ENCODE measurements at places on chromosomes 1 and 21.

DNA sequence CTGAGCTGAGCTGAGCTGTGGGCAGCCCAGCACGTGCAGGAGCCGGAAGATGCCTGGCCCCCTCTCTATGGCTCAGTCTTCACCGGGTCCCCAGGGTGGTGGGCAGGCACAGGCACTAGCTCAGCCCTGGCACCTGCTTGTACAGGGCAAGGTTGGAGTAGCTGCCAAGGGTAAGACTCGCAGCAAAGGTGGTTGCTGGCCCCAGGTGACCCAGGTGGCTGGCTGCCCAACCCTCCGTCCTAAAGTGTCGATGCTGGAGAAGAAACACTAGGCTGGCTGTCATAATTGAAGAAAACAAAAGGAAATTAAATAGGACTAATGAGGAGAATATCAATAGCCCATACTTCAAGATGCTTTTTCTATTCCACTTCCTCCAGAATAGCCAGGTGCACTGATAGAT, 77.1 kb upstream of the ACTL8 start:
- no peak for DNase-seq

- no peak for DNase-seq
These were observed 31.9 kb downstream of the ZMYM1 start for GRCh38 chr1:35111106-35111505.

DNA sequence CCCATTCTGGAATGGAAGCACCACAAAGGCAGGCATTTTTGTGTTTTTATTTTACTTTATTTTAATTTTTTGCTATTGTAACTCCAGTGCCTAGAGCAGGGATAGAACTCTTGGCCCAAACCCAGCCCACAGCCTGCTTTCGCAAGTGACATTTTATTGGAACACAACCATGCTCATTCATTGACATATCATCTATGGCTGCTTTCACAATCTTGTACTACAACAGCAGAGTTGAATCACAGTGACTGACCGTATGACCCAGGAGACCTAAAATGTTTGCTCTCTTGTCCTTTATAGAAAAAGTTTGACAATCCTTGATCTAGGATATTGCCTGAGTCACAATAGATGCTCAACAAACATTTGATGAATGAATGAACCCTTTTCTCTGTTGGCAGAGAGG, 83.9 kb upstream of the ATP1A1 start:
- DNase-seq = no peak

DNA sequence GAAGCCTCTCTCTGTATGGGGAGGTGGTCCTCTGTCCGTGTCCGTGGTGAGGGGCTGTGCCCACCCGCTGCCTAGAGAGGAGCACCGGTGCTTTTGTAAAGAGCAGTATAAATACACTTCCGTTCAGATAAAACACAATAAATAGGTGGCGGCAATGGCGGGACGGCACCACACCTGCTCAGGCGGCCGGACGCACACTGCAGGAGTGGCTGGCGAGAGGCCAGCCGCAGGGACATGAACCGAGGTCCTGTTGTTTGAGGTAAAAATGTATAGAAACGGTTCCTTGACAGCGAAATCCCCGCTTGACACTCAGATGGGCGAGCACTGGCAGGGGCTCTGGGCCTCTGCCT, 40.8 kb downstream of the KRTAP10-1 start:
- DNase-seq = no peak

DNA sequence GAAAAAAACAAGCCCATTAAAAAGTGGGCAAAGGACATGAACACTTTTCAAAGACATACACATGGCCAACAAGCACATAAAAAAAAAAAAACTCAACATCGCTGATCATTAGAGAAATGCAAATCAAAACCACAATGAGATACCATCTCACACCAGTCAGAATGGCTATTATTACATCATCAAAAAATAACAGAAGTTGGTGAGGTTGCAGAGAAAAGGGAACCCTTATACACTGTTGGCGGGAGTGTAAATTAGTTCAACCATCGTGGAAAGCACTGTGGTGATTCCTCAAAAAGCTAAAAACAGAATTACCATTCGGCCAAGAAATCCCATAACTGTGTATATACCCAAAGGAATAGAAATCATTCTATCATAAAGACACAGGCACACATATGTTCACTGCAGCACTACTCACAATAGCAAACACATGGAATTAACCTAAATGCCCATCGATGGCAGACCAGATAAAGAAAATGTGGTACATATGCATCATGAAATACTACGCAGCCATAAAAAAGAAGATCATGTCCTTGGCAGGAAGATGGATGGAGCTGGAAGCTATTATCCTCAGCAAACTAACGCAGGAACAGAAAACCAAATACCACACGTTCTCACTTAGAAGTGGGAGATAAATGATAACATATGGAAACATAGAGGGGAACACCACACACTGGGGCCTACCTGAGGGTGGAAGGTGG, 70.1 kb downstream of the INTS7 start:
- peak; percentile 21 for DNase-seq

DNA sequence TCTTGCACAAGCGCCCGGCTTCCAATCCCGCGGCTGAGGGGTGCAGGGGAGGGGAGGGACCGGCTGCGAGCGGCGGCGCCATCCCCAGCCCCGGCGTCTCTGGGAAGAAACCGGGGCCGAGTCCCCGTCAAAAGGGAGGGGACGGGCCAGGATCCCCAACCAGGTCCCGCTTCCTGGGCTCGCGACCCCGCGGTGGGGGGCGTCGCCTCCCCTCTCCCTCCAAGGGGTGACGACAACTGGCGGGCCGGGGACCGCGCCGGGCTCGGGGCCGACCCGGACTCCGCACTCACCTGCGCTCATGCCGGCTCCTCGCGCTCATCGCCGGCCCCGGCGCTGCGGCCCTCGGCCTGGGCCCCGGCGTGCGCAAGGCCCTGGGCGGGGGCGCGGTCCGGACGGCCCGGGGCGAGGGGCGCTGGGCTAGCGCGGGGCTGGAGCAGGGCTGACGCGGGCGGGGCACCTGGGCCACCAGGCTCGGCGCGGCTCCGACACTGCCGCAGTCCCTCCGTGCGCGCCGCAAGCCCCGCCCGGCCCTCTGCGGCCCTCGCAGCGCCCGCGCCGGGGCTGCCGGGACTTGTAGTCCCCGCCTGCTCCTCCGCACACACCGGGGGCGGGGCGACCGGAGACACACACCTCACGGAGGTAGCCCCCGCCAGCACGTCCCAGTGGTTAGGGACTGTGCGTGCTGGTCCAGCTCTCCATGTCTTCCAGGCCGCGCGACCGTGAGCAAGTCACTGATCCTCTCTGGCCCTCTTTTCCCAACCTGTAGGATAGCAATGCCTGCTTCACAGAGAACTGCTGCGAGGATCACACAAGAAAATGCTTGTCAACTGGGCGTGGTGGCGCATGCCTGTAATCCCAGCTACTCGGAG, at the start of gene ATP13A2:
TSS of gene ATP13A2 (minus strand) at position 490 of the 869 bp plus-strand sequence. CDS start at position 300, 190 bp downstream.
- DNase-seq = peak; percentile 51

DNA sequence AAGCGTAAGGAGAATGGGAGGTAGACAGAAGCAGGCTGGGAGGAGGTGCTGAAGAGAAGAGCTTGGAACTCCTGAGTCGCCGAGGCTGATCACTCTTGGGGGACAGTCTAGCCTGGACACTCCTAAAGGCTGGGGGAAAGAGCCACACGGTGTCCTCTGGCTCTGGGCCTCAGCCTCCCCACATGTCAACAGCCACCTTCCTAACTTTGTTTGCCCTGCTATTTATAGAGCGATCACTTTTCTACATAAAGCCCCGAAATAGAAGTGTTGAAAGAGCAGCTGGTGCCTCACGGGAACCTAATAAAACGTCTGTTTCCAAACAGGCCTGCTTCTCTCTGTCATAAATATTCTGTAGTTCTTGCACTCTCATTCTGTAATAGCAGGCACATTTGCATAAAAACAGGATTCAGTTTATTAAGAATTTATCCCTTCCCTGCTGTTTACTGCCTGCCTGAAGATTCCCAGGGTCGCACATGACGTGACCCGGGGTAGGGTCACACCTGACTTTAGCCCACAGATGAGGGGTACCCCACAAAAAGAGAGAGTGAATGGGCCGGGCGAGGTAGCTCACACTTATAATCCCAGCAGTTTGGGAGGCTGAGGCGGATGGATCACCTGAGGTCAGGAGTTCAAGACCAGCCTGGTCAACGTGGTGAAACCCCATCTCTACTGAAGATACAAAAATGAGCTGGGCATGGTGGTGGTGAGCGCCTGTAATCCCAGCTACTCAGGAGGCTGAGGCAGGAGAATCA, 212.5 kb downstream of the TOMM20 start:
- no peak for DNase-seq

DNA sequence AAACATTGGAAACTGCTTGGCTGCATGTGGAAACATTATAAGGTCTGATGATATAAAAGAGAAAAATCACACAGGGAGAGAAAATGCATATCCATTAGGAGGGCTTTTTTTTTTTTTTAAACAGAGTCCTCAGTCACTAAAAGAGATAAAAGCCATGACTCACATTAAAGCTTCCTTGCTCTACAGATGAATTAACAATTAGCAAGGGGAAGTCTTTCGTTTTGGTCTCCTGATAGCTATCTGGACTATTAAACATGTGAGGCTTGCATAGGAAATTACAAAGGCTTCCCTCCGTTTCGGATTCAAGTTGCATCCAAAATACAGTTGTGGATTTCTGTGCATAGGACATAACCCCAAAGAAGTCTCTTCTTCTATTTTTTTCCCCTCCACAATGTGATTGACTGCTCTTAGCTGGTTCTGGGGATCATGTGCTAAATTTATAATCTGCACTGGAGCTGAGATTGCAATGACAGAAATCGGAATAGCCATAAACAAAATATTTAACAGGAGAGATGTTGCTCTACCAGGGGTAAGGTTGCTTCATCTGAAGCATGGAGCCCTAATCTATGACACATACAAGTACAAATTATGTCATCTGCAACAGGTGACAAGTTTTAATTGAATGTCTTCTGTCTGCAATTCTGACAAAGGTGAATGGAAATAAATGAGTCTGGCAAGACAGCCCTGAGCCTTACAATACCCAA, 146.8 kb downstream of the ESRRG start:
- no peak for DNase-seq

DNA sequence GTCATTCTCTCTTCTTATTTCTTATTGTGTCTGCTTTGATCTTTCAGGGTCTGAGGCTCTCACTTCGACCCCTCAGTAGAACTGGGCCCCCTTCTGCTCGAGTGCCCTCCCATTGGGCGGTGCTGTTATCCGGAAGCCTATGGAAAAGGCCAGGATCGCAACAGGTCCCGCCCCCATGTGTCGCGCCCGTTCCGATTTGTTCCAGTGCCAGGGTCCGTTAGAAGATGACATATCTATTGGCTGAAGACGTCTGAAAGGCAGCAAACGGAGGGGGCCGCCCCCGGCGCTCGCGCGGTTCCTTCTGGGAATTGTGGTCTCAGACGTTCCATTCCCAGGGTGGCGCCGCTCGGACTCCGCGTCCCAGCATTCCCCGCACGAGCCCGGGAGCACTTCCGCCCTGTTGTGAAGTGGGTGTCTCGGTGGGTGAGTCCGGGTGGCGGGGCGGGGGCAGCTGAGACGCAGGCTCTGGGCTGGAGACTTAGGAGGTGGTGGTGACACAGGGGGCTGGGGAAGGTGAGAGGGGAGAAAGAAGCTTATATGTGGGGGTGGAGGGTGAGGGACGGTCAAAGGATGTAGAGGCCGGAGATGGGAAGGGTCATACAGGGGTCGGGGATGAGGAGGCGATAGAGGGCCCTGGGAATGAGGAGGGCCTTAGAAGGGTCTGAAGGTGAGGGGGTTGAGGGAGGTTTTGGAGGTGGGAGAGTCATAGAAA, at the start of gene ZSCAN20:
TSS of gene ZSCAN20 (plus strand) at position 377 of the 712 bp plus-strand sequence. CDS start 6,644 bp downstream, outside the sequence.
- peak; percentile 99 for DNase-seq

DNA sequence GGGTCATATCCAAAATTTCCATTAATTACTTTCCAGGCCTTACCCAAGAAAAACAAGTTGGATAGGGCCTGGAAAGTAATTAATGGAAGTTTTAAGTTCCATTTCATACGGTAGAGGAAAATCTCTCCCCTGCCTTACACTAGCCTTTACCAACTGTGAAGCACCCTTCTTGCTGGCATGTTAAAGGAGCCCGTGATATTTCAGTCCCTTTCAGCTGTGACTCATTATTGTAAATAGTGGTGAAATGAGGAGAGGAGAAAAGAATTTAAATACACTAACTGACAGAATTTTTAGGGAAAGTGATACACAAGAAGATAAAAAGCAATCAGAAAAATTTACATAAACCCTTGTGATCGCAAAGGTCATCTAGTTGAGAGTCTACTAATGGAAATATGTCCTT, 20.3 kb upstream of the KAZN start:
- DNase-seq = no peak

- no peak for DNase-seq
These were observed 72.9 kb downstream of the ZNF281 start for GRCh38 chr1:200336901-200337391.

GRCh38 chr1:178183796-178184195, 89.9 kb downstream of the RASAL2 start:
- DNase-seq = no peak

DNA sequence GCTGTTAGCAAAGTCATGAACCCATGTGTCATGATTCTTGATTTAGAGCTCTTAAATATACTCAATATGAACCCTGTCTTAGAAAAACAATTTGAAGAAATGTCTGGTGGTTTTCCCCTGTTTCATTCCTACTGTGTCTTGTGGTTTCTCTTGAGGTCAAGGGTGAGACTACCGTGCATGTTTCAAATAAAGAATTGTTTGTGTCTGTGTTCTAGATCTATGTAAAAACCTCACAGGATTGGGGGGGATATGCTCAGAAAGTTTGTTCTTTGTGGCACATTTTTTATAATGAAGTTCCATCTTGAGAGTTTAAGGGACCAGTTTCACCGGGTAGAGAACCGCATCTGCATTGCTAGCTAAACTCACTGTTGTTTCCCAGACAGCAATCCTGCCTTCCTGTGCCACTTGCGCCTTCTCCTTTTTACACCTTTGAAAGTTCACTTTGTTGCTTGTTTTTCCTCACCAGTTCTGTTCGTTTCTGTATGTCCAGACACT, 30.9 kb upstream of the CACYBP start:
- DNase-seq = peak; percentile 24

DNA sequence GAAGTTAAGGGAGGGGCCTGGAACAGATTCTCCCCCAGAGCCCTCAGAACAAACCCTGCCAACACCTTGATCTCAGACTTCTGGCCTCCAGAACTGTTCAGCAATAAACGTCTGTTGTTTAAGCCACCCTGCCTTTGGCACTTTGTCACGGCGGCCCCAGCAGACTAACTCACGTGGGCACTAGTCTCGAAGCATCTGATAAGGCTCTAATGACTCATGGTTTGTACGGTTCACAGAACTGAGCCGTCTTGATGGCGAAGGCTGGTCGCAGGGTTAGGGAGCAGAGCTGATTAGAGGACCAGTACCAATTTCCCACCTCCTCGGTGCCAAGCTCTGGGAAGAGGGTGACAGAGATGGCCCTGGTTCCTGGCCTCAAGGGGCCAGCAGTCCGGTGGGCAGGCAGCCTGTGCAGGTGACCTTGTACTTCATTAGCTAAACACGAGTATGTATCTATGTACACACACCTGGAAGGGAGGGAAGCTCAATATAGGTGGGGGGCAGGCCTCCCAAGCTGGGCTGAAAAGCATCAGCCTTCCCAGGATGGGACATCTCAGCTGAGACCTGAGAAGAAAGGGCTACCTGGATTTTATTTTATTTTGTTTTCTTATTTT, 112.8 kb downstream of the MRPS6 start:
- DNase-seq = no peak

GRCh38 chr1:220786337-220787068, at the start of gene MTARC1:
TSS of gene MTARC1 (plus strand) at chr1:220786913. CDS start at chr1:220786945, 32 bp downstream.
- DNase-seq = peak; percentile 18

All from Kasumi-1 (cell line).